ENCODE measurements at places on chromosomes 2 and 18.

GRCh38 chr2:43333101-43333655 lies 106.8 kb upstream of the ZFP36L2 start:
- peak overlapping the region; percentile 59 for H3K27ac ChIP-seq
- H3K27me3 ChIP-seq = no peaks in the 10 kb centered on the region
- H3K36me3 ChIP-seq = peaks cover 19% of the 10 kb centered on the region
- no peak overlapping the region for H3K4me3 ChIP-seq
- DNase-seq = no peak
- H3K4me1 ChIP-seq = peaks cover 2% of the 10 kb centered on the region

- H3K27ac ChIP-seq = no peak overlapping the region
- H3K36me3 ChIP-seq = peaks cover 2% of the 10 kb centered on the region
- H3K4me3 ChIP-seq = no peak overlapping the region
- H3K27me3 ChIP-seq = no peaks in the 10 kb centered on the region
- no peak for DNase-seq
Observed at GRCh38 chr18:55475916-55476315, 112.1 kb downstream of the TCF4 start.

- peak overlapping the region; percentile 94 for H3K27ac ChIP-seq
- peak; percentile 95 for DNase-seq
- H3K27me3 ChIP-seq = no peaks in the 10 kb centered on the region
- H3K4me1 ChIP-seq = peaks cover 54% of the 10 kb centered on the region
- peaks cover 27% of the 10 kb centered on the region for H3K36me3 ChIP-seq
Observed at GRCh38 chr2:96146153-96146880, 1.1 kb upstream of the DUSP2 start.

- H3K4me3 ChIP-seq = no peak overlapping the region
- peaks cover 12% of the 10 kb centered on the region for H3K27me3 ChIP-seq
- DNase-seq = no peak
- H3K36me3 ChIP-seq = no peaks in the 10 kb centered on the region
- H3K27ac ChIP-seq = no peak overlapping the region
Observed at GRCh38 chr2:180017784-180018183, 10.7 kb upstream of the CWC22 start.

- no peak overlapping the region for H3K4me3 ChIP-seq
- no peaks in the 10 kb centered on the region for H3K36me3 ChIP-seq
- H3K27ac ChIP-seq = no peak overlapping the region
Observed at GRCh38 chr2:119119076-119119785, 39.3 kb downstream of the C1QL2 start.

All from stimulated activated naive B cell treated with anti-CD40 and anti-IgM and Interleukin-4, amounts not matched to agents 10 μg/mL and 1 μg/mL and 100 μg/mL, for 72 hours (primary cell).